KBM-7 (cell line): ENCODE measurements at places on chromosomes 6 and 20.
A peak's percentile ranks its signal among the peaks of the same experiment; 100 is the strongest.

DNA sequence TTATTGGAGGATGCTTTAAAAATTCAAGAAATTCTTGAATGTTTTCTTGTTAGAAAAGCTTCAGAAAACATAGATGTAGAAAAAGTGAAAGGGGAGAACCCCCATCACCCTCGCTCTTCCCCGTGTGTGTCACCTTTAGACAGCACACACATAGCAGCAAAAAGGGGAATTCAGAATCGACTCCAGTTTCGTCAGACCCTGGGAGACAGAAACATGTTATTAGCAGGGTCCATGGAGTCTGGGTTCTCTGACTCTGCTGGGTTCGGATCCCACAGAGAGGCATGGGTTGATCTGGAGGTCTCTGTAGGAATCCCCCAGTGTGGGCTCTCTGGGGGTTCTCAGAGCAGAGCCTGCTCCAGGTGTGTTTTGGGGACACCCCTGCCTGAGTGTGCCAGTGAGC is 43.7 kb downstream of the ARHGAP40 start:
- no peak for DNase-seq

DNA sequence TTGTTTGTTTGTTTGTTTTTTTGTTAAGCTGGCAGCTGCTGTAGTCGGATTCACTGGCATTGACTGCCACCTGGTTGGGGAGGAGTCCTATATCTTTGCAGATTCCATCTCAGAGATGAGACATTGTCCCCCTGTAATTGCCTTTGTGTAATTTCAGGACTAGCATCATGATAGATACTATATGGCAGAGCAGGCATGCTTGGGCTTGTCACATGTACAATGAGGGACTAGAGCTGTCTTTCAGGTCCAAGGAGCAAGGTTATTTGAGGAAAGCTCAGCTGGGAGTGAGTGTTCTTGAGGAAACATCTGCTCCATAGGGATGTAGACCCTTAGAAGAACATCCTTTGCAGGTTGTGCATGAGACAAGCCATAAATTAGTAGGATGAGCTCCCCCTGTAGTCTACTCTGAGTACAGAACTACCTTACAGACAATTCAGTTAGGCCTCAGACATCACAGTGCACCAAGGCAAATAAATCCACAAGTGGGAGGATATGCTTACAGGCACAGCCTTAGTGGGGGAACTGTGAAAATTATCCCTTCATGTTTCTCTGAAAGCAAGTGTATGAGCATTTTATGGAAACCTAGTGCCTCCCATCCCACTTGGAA is 62.1 kb downstream of the BMP2 start:
- DNase-seq = no peak

DNA sequence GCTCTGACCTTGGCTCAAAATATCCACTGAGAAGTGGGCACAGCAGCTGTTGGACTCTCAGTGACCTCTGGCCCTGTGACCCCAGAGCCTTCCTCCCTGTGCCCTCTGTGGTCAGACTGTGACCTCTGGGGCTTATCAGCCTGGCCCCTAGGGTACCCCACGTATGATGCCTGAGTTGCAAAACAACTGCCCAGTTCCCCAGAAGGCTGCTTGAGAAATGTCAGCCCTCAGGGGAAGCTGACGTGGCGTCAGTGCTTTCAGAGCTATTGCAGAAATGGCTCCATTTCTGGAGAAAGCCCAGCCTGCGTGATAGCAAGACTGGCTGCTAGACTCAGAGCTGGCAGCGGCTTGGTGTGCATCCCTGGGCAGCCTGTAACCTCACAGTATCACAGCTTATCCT is 31.5 kb upstream of the TGM2 start:
- no peak for DNase-seq

GRCh38 chr20:9981829-9982228 is 53.0 kb upstream of the ANKEF1 start:
- DNase-seq = no peak

DNA sequence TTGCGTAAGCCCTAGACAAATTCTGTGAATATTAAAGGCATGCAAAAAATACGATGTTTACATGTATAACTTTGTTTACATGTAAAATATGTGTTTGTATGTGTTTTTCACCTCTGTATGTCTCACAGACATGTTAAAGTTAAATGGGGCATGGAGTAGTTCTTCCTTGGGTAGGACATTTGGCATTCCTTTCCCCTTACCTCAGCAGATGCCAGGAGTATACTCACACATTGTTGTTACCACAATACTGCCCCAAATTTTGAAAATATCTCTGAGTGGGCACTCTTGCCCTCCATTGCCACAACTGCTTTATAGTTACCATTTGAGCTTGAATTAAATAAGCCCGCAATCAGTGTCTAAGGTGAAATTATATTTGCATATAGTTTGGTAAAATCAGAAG is 147.5 kb downstream of the MYO6 start:
- no peak for DNase-seq

GRCh38 chr6:134534708-134535149 is 216.8 kb upstream of the SGK1 start:
- DNase-seq = no peak

DNA sequence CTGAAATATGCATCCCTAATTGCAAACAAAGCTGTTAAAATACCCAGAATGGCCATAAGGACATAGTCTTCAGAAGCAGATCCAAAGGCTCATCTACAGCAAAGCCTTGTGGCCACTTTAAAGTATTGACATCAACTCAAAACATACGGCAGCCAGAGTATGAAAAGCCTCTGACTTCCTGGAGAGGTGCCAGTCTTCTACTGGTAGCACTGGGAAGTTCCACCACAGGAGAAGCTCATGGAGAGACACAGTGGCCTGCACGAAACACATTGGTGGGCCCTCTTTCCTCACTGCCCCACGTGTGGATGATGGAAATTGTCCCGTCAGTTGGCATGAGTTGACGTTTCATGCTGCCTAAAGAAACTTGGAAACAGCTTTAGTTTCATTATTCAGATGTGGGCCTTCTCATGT is 202.6 kb upstream of the HEY2 start:
- no peak for DNase-seq

DNA sequence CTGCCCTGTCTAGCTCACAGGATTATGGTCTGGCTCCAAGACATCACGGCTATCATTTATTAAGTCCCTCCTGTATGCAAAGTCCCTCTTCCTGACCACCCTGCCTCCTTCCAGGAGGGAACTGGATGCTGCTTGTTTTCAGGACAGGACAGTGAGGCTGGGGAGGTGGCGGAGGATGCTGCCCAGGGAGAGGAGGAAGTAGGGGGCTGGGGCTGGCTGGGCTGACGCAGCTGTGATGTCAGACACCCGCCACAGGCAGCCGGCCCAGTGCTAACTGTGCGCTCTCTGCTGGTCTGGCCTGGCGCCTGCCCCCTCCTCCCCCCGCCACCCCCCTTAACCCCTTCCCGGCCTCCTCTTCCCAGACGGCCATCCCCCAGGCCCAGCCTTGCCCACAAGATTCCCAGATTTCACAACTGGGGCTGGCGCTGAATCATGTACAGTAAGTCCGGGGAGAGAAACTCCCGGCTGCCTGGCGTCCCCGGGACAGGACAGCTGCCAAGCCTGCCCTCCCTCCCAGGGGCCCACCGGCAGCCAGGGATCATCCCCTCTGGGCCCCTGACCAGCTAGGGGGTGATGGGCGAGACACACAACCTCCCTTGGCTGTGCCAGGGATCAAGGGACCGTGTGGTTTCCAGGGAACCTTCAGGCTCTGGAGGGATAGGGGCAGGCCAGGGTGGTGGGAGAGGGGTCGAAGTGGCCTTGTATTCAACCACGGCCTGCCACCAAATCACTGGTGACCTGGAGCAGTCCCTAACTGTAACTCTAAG is 118.1 kb downstream of the CEBPB start:
- peak; percentile 64 for DNase-seq

DNA sequence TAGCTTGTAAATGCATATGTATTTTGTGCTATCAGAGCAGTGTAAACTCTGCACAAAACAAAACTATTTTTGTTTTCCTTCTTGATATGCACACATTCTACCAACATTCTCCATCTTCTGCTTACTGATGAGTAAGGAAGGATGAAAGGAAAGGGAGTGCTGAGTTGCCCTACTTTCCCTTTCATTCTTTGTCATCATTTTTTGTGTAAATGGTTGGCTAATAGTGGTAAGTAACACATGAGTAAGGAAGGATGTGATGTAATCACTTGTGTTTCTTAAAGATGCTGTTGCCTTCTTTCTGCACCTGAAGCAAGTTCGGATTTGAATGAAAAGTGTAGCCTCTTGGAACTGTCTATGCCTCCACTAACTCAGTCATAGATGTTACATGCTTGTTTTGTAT is 4.6 kb upstream of the REV3L start:
- DNase-seq = peak; percentile 15

DNA sequence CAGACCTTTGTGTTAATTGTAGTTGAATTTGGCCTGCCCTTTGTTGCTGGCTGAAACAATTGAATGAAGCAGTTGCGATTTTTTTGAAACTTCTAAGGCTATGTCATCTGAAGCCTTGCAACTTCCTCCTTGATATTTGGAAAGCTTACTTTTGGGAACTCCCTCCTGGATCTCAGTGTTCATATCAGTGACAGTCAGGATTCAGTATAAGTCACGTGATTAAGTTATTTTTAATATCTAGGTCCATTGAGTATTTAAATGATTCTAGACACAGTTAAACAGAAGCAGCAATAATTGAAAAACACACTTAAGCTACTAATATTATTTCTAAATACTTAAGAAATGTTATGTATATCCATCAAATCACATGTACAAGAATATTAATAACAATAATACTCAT is 951.3 kb downstream of the GRIK2 start:
- DNase-seq = no peak

DNA sequence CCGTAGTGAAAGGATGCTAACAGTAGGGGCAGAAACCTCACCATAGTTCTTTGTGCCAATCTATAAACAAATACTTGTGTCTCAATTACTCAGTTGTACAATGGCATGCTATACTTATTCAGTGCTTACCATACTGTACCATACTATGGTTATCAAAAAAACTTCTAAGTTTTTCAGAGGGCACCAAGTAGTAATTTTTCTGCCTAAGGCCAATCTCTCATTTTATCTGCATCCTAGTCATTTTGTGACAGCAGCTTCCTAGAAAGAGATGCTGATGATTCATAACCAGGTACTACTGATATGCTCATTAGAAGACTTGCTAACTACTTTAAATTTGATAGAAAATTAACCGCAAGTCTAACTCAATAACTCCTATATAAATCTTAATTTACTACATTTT is 42.9 kb downstream of the TMEM244 start:
- no peak for DNase-seq

GRCh38 chr20:46951405-46951804 is 56.8 kb downstream of the EYA2 start:
- no peak for DNase-seq

GRCh38 chr20:18666803-18667415 is 79.1 kb downstream of the DTD1 start:
- no peak for DNase-seq

- no peak for DNase-seq
These were observed 279.0 kb downstream of the FOXA2 start for GRCh38 chr20:22305381-22305780.

- DNase-seq = no peak
These were observed 5.0 kb downstream of the TCP11 start for GRCh38 chr6:35136185-35136584.

- no peak for DNase-seq
These were observed 3.2 kb upstream of the NCR2 start for GRCh38 chr6:41332241-41332640.

- peak; percentile 31 for DNase-seq
These were observed 65.5 kb downstream of the SYNJ2 start for GRCh38 chr6:158047127-158047518.

GRCh38 chr6:53686355-53686940 is 20.9 kb upstream of the KLHL31 start:
- no peak for DNase-seq

DNA sequence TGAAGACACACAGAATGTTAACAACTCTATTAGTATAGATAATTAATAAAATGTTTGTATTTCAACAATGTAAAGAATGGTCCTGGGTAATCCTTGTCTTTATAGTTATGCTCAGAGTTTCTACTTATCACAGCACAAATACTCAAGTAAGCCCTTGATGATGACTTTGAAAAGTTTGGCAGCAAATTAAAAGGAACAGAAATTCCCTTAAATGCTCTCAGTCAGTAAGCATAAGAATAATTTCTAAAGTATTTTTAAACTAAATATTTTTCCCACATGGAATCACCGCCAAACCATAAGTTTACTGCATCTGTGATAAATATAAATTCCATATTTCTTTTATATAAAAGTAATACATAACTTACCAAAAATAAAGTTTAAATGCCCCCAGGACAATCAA is 96.1 kb downstream of the COL12A1 start:
- no peak for DNase-seq

GRCh38 chr20:51591871-51592270 is 49.4 kb upstream of the NFATC2 start:
- no peak for DNase-seq

GRCh38 chr6:79833964-79834284 is 113.4 kb downstream of the ELOVL4 start:
- DNase-seq = no peak

DNA sequence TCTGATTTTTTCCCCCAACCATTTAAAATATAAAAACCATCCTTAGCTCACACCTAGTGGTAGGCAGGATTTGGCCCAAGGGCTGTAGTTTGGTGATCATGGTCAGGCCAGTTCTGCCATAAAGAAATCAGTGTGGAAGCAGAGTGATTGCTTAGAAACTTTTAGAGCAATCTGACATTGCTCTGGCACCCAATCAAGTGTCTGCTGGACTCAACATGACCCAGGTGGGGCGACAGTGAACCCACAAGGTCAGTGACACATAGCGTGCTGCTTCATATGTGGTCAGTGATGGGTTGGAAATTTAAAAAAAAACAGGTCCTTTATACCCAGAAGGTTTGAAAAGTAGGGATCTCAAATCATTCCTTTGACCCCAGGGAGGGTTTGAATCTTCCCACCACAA is 107.9 kb downstream of the BANF2 start:
- no peak for DNase-seq

DNA sequence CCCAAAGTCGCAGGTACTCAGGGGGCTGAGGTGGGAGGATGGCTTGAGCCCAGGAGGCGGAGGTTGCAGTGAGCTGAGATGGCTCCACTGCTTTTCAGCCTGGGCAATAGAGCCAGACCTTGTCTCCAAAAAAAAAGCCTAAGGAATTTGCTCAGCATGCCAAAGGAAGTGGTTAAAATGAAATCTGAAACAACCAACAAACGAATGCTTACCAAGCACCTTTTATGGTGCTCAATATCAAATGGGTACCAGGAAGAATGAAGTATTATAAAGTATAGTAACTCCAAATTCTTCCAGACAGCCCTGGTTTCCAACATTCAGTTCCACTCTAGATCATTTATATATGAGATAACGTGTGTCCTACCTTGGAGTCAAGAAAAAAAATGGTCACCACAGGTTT is 14.0 kb downstream of the GMDS start:
- no peak for DNase-seq

GRCh38 chr20:33650753-33651561 is 11.2 kb upstream of the C20orf144 start:
- DNase-seq = no peak

- no peak for DNase-seq
These were observed 5.8 kb downstream of the ACOT13 start for GRCh38 chr6:24672620-24673182.
